ENCODE measurements at places on chromosomes 11 and 22.

DNA sequence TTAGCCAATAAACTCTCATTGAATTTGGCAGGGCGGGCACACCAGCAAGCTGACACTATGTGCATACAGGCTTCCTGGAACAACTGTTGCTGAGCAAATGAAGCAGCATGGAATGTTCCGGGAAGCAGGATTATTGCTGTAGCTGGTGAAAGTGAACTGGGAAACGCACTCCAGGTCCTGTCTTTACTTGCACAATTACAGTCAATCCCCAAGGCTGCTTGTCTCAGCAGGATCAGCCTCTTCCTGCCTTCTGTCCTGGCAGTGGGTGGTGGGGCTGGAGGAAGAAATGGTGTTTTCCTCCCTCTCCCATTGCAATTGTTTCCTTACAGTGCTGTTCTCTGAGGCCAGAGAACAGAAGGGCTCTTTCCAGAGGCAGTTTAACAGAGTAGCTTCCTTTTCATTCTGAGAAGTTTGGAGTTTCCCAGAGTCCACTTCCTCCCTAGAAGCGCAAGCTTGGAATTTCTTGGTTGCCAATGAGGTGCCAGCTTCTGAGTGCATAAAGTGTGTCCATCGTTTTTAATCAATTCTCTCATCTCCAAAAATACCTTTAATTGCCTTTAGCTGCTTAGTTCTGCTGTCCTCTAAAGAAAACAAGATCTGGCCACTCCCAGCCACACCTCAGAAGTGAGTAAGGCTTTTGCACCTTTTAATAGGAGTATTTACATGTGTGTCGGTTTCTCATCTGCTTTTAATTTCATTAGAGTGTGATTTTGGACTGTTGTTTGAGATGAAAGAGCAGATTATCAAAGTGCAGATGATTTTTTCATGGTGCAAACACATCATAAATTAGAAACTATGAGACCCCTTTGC is 19.9 kb downstream of the CD44 start:
- no peak for DNase-seq

- no peak for DNase-seq
Measured at GRCh38 chr22:32380991-32381390, 23.3 kb downstream of the RFPL3 start.

- DNase-seq: no peak
Measured at GRCh38 chr11:124872280-124872679, 7.0 kb downstream of the ROBO3 start.

DNA sequence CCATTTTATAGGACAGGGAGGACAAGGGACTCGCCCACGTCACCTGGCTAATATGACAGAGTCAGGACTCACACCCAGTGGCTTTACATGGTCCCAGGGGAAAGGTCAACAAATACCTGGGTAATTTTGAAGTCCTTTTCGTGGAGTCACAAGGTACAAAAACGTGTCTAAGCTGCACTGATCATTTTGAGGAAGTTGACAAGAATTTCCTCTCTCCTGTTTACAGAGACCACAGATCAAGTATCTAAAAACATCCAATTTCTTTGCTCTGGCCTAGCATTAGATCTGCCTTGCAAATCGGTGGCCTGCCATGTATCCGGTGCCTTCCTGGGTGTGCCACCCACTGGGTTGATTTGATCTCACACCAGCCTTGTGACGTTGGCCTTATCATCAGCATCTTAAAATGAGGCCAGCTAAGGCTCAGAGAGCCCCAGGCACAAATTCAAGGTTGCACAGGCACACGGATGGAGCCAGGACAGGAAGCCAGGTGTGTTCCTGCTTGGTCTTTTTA is 17.6 kb downstream of the GDPD5 start:
- no peak for DNase-seq

GRCh38 chr11:65884716-65885092 is 3.6 kb downstream of the FIBP start:
- peak; percentile 84 for DNase-seq

DNA sequence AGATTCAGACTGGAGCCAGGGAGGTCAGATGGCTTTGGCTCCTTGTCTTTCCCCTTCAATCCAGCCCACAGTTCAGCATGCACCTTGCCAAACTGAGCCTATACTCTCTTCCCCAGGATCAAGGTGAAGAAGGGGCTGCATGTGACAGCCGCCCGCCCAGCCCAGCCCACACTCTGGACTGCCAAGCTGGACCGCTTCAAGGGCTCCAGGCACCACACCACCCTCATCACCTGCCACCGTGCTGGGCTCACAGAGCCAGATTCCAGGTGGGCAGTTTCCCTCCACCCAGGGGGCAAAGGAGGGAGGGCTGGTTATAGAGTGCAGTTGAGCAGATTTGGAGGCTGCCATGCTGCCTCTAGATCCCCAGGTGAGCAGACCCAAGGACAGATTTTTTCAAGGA is 6.1 kb downstream of the TMEM132A start:
- DNase-seq: no peak

GRCh38 chr11:69810289-69811118 is 8.7 kb downstream of the FGF3 start:
- DNase-seq: no peak

DNA sequence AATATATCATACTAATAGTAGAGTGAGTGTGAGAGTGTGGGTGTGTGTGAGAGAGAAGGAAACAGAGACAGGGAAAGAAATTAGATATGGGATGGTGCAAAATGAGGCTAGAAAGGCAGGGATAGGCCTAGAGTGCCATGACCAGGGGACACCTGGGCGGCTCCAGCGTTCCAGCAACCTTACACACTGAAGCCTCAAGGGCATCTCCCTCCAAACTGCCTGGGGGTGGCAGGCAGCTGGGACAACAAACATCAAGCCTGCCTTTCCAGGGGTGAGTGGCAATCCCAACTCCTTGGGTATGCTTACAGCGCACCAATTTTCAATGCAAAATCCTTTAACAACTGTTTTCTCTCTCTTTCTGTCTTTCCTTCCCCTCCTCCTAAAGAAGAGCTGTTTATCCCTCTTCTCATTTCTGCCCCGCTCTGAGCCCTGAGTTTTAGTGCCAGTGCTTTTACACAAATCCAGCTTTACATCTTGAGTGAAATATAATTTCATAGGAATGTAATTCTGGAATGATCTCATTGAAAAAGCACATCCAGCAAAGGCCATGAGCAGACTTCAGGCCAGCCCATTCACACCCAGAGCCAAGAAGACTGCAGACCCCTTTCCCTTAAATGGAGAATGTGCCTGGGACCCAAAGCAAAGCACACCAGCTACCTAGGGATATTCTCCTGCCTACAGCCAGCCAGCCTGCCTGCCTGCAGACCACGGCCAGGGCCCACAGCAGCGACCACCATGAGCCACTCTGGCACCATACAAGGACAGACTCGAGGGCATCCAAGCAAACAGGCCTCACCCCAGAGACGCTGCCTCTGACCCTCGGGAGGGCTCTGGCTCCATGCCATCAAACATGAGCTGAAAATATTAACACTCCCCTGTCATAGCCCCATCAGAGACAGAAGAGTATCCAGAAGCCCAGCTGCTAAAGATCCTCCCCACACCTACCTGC is 90.3 kb downstream of the RPL27A start:
- DNase-seq: peak; percentile 14

GRCh38 chr11:20008871-20009644 is 151.2 kb downstream of the DBX1 start:
- DNase-seq: no peak

DNA sequence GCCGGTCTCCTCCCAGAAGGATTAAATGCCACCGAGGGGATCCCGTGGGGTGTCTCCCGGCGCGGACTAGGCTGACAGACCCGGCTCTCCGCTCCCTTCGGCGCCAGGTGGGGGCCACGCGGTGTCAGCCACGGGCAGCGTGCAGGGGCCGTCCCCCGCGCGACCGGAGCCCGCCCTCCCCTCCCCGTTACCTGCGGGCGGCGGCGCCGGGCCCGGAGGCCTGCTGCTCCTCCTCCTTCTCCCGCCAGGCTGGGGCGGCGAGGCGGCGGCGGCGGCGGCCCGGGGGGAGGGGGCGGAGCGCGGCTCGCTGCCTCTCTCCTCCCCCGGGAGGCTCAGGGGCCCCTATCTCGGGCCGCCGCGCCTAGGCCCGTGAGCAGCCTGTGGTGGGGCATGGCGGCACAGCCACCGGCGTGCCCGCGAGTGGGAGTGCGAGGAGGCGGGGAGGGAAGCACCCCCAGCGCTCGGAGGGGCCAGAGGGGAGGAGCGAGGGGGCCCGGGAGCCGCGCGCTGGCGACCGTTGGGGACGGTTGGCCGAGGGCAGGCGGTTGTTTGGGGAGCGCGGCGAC is 450 bp downstream of the ZBTB44 start:
- no peak for DNase-seq

GRCh38 chr11:28464252-28464867 is 356.2 kb downstream of the METTL15 start:
- no peak for DNase-seq

DNA sequence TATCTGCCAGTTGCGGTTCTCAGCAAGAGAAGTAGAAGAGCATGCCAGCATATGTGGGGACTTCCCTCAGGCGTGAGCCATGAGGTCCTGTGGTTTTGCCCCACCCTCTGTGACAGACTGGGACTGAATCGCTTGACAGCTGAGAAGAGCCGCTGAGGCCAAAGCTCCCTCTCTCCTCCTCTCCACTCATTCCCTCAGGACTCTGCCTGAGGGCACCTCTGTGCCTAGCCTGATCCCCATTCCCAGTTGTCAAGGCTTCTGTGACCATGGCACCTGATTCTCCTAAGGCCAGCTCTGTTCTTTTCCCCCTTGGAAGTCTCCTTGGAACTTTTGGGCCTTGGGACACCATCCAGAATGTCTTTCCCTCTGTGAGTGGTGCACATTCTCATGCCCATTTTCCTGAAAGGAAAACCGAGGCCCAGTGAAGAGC is 27.0 kb downstream of the ART5 start:
- DNase-seq: no peak

DNA sequence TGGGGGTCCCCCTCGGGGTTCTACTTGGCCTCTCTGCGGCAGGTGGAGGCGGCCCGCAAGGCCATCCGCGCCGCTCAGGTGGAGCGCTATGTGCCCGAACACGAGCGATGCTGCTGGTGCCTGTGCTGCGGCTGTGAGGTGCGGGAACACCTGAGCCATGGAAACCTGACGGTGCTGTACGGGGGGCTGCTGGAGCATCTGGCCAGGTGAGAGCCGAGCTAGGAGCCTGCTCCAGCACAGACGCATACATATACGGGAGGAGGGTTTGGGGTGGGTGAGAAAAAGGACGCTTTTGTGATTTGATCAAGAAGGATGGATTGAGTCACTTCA is 415 bp downstream of the CENATAC start:
- no peak for DNase-seq

GRCh38 chr11:32462011-32462690 is 26.8 kb upstream of the WT1 start:
- DNase-seq: no peak

- DNase-seq: no peak
Measured at GRCh38 chr11:33307984-33308383, 50.8 kb downstream of the HIPK3 start.

DNA sequence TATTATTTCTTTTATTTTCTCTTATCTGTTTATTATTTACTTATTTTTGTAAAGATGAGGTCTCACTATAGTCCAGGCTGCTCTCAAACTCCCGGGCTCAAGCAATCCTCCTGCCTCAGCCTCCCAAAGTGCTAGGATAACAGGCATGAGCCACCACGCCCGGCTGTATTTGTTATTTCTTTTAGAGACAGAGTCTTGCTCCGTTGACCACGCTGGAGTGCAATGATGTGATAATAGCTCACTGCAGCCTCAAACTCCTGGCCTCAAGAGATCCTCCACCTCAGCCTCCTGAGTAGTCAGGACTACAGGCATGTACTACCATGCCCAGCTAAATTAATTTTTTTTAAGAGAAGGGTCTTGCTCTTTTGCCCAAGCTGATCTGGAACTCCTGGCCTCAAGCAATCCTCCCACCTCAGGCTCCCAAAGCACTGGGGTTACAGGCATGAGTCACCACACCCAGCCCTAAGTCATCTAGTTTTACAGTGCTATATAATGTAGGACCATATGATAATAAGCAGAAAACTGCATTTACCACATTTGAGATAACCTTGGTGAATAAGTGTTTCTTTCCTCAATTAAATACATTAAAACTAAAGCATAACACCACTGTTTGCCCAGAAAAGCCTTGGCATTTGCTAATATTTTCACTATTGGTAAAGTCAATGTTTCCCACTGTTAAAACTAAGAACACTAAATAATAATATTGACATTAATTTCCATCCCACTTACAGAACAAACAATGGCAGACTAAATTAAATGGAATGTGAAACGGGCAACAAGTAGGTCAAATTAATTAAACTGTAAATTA is 127.5 kb downstream of the SIK3 start:
- DNase-seq: no peak

DNA sequence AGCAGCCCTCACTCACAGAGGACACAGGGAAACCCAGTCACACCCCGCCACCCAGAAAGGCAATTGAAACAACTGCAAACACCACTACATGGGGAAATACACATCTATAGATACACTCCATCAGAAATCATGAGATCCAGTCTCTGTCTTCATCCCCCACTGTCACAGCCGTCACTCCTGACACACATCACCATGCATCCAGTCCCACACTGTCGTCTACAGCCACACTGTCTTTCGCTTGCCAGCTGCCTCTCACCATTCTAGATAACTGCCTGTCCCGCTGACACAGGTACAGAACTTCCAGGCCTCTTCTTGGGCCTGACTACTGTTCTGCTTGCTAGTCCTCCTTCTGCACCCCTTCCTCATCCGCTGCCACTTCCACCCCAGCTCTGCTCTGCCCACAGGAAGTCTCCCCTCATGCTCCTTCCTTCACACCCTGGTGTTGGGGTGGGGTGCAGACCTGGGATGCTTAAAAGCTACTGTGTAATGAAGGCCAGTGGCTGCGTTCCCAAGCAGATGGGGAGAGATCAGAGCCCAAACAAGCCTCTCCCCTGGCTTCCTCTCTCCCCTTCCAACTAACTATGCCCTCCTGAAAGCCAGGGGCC is 42.6 kb downstream of the SLC22A12 start:
- no peak for DNase-seq

- peak; percentile 9 for DNase-seq
Measured at GRCh38 chr22:45892681-45893461, 84.1 kb downstream of the WNT7B start.

DNA sequence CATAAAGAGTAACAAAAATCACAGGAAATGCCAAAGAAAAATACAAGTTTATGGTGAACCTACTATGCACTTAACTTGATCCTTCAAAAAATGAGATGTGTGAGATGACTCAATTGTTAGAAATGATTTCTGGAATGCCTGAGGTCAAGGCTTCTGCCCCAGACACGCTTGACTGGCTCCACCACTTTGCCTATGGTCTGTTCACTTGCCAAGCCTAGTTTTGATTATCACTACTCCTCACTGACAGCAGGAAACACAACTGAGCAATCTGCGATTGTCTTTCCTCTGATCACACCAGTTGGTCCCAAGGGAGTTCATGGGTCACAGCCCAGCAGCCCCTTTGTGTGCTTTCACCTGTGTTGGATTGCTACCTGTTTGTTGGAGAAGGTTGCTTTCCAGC is 20.6 kb upstream of the PRDM10 start:
- peak; percentile 12 for DNase-seq

DNA sequence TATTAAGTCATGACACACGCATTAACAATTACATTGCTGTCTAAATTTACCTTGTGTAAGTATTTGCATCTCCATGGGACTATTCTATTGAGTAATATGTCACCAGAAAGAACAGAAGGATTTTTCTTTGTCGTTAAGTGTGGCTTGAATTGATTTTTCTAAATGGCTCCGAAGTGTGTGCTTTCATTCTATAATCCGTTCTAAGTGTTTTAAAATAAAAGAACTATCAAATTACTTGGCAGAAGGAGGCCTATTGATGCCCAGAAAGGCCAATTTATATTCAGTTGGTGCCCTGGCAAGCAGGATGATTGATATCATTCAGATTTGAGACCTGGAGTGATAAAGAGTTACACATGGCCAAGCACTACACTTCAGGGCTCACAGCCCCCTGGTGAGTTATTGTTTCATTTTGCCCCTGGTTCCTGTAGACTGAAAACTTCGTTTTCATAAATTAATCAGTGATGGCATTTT is 538.9 kb upstream of the ANO5 start:
- DNase-seq: no peak

GRCh38 chr11:77071077-77071476 is 4.3 kb downstream of the CAPN5 start:
- no peak for DNase-seq
